ENCODE measurements at places on chromosomes 1 and 21. TPM values are rescaled to one million over a fixed set of nuclear protein-coding genes. Genes with fewer than 3 reads are reported as not detected.
A peak's percentile ranks its signal among the peaks of the same experiment; 100 is the strongest.

DNA sequence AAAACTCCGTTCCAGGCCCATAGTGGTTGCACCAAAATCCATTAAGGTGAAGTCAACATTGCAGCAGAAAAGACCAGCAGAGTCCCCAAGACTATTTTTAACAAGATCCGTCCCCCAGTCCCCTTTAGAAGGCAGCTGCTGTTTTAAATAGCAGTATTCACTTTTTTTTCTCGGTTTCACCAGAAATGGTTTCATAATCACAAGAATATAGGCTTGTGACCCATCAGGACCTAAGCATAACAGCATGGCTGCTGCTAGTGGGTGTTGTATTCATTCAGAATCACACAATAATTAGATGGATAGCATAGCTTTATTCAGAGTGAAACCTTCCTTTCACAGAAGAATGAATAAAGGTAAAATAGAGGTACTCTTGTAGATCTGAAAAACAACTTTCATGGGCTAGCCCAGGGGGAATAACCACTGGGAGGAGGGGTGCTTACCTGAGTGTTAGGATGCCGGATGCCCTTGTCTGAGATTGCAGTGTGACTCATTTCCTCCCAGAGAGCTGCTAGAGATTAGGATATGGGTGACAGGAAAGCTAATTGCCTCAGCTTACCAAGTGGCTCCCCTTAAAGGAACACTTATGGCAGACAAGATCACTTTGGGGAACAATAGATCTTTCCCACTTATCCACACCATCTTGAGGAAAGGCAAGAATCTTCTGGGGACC, 35.0 kb downstream of the ACKR1 start:
- no peak for DNase-seq

Gene SGIP1
- 12.4 TPM for total RNA-seq

DNA sequence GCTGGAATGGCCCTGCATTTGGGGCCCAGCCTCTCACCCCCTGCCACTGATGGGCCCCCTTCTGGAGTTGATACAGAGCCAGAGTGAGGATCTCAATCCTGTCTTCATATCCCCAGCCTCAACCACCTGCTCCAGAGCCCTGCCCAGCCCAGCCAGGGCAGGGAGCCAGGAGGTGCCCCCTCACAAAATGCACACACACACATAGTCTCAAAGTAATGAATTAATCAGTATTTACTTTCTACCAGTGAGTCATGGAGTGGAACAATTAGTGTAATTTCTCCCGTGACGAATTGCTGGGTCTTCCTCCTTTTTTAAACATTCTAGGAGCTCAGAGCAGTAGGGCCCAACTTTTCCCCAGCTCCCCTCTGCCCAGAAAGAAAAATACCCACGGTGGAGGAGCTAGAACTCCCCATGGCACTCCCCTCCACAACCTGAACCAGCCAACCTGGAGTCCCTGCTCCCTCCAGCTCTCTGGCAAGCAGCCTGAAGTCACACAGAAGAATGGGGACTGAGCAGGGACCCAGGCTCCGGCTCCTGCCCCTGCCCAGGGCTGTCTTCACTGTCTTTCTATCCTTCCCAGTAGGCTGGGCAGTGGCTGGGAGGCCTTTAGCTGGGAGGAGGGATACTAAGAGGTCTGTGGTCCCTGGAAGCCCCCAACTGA, 29.3 kb downstream of the SDC3 start:
- DNase-seq: no peak

Gene ZNF697
- 8.7 TPM for total RNA-seq

GRCh38 chr1:153557877-153558276, 7.8 kb downstream of the S100A2 start:
- no peak for DNase-seq

DNA sequence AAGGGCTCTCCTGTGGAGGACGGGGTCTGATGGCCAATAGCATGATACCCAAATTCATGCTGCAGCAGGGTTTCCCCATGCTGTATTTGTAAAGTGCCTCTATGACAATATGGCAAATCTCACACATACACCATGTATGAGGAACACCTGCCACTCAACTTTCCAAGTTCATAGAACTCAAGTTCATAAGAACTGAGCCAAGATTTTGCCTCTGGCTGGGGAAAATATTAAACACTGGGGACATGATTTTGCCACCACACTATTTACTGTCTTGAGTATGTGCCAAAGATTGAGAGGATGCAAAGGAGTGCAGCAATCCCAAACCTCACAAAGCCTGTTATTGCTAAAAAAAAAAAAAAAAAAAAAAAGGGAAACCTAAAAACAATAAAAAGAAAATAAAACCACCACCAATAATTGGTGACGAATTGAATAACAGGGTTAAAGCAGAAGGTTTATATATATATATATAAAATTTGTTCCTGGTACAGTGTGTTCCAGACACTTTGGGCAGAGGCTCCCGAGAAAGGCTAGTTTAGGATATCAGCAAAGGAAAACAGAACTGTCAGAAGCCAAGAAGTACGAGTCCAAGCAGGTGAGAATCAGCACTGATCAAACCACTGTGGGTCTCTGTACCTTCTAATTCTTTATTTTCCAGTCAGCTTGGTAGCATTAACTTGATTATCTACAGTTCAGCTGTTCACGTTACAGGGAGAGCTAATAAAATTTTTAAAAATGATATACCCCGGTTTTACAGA, 24.3 kb downstream of the ZBTB21 start:
- DNase-seq: no peak

DNA sequence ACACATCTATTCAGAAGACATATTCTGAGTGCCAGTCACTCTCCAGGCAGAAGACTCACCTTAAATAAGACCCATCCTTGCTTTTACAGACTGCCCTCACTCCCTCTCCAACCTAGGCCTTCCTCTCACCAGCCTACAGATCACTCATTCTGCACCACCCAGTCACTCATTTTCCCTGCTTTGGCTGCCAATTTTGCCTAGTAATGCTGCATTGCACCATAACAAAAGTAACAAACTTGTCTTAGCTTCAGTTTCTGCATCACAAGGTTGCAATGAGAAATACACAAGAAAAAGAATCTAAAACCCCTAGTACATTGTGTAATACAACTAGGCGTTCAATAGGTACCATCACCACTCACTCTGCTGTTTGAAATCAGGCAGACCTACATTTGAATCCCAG, 292.4 kb downstream of the PLPP3 start:
- no peak for DNase-seq

DNA sequence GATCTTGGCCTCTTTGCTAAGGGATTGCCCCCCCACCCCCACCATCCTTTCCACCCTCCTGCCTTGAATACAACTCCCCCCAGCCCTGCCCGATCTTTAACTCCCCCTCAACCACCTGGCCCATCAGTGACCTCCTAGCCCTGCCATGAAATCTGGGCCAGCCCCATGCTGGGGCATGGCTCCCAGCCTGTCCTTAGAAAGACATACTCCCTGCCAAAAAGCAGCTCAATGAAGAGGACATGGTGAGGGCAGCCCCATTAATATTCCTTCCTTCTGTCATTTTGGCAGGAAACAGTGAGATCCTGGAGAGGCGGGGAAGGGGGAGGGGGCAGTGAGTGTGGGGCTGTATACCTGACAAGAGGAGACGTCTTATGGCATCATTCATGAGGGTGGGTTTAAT, 66.8 kb upstream of the DISP3 start:
- DNase-seq: no peak

GRCh38 chr1:184270556-184270955, 116.3 kb upstream of the C1orf21 start:
- no peak for DNase-seq

Gene TTC24
- not detected for total RNA-seq

- no peak for DNase-seq
Measured at GRCh38 chr1:231800108-231800507, 173.5 kb downstream of the DISC1 start.

GRCh38 chr21:35528116-35529042, 479.3 kb upstream of the RUNX1 start:
- peak; percentile 55 for DNase-seq

GRCh38 chr1:61961009-61961408, 218.7 kb downstream of the PATJ start:
- DNase-seq: no peak

GRCh38 chr1:3515774-3516480, 61.5 kb downstream of the ARHGEF16 start:
- no peak for DNase-seq

DNA sequence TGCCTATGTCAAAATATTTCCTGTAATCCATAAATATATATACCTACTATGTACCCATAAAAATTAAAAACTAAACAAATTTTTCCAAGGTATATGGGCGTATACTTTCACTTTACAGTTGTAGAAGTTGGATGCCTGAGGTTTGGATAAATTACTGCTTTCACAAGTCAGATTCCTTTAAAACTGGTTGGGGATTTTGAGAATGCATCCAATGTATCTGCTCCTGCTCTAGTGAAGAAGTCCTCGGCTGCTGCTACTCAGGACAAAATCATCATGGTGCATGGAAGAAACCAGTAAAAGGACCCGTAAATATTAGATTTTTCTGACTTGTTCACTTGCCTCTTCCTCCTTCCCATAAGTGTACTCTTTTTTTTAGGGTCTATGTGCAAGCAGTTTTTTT, 841.1 kb downstream of the USP25 start:
- no peak for DNase-seq

DNA sequence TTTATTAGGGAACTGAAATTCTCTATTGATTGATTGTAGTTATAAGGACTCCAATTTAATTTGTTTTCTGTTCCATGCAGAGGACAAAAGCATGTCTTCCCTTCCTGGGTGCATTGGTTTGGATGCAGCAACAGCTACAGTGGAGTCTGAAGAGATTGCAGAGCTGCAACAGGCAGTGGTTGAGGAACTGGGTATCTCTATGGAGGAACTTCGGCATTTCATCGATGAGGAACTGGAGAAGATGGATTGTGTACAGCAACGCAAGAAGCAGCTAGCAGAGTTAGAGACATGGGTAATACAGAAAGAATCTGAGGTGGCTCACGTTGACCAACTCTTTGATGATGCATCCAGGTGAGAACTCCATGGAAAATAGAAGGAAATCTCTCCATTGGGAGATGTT, 1.5 kb downstream of the SETDB1 start:
- no peak for DNase-seq

GRCh38 chr1:53725238-53725689, 13.7 kb downstream of the GLIS1 start:
- no peak for DNase-seq

GRCh38 chr1:164562947-164563520, 4.0 kb downstream of the PBX1 start:
- no peak for DNase-seq

Gene HTR6
- not detected for total RNA-seq

GRCh38 chr1:78836726-78837125, 169.8 kb downstream of the ADGRL4 start:
- no peak for DNase-seq

GRCh38 chr1:3662080-3662671, 9.9 kb downstream of the TP73 start:
- no peak for DNase-seq

GRCh38 chr1:2049225-2049717, 940 bp upstream of the PRKCZ start:
- DNase-seq: peak; percentile 69

Gene OR2L3
- total RNA-seq: not detected

Gene C1orf105
- not detected for total RNA-seq

DNA sequence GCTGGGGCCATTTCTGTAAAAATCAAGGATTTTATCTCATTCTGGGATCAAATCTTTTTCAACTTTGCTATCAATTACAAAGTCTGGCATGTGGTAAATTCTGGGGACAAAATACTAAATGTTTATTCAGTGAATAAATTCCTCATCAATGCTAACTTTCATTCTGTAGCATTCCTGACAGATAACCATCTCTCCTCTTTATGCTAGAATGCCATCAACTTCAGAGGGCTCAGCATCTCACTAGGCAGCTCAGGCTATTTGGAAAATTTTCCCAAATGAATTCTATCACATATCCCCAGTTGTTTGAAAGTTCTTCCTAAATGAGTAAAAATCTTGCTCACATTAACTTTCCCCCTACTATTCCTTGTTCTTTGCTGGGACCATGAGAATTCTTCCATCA, 163.0 kb upstream of the DAB1 start:
- DNase-seq: no peak

GRCh38 chr21:44375281-44375651, 21.8 kb downstream of the TRPM2 start:
- peak; percentile 70 for DNase-seq

DNA sequence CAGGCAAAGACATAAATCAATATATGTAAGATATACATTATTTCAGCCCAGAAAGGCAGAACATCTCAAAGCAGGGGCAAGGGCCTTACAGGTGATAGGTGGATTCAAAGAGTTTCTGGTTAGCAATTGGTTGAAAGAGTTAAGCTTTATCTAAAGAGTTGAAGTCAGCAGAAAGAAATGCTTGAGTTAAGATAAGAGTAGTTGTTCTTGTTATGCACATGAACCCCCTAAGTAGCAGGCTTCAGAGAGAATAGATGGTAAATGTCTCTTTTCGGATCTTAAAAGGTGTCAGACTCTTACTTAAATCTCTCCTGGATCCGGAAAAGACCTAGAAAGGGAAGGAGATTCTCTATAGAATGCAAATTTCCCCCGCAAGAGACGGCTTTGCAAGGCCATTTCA, 8.3 kb upstream of the ZBTB40 start:
- DNase-seq: no peak

DNA sequence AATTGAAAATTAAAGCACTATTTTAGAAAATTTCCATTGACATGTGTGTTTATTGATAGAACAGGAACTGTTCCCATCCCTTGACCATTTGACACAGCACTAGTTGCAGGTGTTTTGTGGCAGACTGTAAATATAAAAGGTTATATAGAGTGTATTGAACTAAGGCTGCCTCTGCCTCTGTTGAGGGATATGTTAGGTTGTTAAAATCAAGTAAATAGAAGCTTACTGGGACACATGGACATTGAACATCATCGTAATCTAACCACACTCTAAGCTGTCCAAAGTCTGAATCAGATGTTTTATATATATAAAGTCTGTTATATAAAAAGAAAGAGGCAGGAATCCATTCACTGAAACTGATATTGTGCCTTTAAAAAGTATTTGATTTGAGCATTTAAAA, 308.1 kb upstream of the PKN2 start:
- DNase-seq: no peak

DNA sequence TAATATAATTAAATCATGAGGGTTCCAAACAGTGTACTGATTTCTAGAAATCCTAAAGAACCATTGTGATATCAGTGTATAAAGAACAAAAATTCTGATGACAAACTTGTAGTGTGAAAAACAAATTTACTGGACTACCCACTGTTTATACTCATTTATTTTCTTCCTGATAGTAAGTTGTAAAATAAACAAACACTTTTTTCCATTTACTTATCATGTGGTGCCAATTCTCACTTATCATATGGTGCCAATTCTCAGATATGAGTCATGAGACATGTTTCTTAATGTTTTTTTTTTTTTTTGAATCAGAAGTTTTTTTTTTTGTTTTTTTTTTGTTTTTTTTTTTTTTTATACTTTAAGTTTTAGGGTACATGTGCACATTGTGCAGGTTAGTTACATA, 137.7 kb downstream of the LEPR start:
- DNase-seq: no peak

GRCh38 chr1:114155706-114156105, 2.0 kb upstream of the SYT6 start:
- DNase-seq: no peak

All from lower lobe of right lung (tissue), 2 donors.